ENCODE measurements at places on chromosomes 7 and 10.

DNA sequence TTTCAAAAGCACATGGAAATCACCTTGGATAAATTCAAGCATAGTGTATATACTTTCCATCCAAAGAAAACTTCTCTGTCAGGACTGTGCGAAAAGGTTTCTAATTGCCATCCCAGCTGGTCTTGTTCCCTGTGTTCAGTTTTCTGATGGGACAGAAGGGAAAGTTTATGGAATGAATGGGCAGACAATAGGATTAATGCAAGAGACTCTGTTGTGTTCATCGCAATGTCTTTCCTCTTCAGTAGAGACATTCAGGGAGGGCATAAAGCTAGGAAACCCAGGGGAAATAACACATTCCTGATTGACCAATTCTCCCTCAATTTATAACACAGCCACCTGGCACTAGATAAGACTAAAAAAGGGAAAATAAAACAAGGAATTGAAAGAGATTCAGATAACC lies 78.9 kb downstream of the CACNA2D1 start:
- DNase-seq, result no peak

GRCh38 chr7:18288322-18289037 lies 207.1 kb upstream of the HDAC9 start:
- DNase-seq, result no peak

DNA sequence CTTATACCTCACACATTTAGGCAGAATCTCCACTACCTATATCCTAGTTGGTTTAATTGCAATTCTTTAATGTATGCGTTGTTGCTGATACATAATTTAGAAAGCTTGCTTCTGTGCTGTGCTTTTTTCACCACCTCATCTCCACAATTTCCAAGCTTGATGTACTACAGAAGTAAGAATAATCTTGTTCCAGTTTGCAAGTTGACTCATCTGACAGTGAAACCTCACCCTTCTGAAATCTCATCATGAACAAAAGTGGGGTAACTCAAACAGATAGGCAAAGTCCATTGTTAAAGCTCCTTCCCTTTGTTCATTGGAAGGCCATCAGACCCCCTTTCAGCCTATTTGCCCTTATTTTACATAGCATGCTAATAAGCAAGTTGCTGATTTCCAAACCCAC lies 13.6 kb downstream of the EIF4EBP2 start:
- DNase-seq, result no peak

- no peak for DNase-seq
Observed at GRCh38 chr7:609365-609764, 89.7 kb upstream of the PDGFA start.

- no peak for DNase-seq
Observed at GRCh38 chr10:83961620-83962019, 177.7 kb upstream of the GHITM start.
